ENCODE measurements at places on chromosomes 6 and 20.
A peak's percentile ranks its signal among the peaks of the same experiment; 100 is the strongest.

DNA sequence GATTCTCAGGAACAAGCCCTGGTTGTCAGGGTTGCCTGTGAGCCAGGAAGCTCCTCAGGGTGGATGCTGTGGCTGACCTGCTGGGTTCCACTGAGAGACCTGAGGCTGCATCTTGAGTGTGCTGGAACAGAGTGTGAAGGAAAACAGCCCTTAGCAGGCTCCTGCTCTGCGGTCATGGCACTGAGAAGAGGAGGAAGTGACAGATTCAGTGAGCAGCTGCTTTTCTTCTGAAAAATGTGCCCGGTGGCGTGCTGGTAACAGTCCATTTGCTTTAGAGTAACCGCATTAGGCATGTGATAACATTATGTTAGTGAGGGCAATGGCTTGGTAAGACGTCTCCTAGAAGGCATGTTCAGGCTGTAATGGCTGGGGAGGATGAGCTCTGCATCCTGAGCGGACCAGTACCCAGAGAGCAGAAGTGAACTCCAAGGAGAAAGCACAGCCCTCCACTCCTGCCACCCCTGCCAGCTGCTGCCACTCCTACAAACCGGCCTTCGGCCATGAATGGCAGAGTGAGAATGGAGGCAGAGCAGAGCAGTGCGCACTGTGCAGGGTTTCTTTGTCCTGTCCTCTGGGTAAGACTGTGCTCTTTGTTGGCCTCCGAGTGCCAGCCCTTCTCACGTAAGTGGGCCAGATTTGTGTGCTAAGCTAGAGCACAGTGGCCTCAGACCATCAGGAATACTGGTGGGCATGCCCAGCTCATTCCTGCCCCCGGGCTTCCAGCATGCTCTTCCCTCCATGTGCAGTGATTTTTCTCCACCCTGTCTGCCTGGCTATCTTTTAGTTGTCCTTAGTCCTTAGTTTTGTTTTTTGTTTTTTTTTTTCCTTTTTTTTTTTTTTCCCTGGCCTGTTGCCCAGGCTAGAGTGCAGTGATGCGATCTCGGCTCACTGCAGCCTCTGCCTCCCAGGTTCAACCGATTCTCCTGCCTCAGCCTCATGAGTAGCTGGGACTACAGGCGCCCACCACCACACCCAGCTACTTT, 98.1 kb upstream of the VSTM2L start:
- DNase-seq = no peak

- DNase-seq = no peak
Measured at GRCh38 chr20:31473331-31474096, 1.4 kb downstream of the DEFB124 start.

DNA sequence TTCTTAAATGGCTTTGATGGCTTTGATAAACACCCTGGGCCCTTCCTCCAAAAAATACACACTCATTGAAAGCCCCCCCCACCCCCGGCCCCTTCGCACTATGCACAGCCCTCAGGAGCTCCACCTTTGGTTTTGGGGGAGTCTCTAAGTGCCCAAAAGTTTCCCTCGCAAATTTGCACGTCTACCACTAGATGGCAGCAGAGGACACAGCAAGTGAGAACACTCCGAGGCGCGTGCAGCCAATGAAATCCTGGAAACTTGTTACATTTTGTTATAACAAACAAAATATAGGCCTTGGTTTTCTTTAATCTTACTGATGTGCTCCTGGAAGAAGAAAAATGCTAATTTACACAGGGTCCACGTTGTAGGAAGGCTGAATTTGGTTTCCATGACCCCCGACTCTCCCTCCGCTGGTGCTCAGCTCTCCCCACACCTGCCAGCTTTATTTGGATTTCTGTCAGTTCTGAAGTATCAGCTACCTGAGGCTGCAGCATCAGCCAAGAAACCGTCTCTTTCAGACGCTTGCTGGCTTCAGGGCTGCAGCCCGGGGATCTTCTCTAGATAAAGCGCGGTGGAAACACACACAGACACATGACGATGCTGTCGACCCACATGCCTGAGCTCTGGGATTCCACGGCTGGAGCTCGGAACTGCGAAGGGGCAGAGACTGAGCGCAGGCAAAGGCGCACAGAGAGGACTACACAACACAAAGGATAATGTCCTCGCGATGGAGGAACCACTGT, 148.3 kb upstream of the RPS6KA2 start:
- DNase-seq = peak; percentile 59

DNA sequence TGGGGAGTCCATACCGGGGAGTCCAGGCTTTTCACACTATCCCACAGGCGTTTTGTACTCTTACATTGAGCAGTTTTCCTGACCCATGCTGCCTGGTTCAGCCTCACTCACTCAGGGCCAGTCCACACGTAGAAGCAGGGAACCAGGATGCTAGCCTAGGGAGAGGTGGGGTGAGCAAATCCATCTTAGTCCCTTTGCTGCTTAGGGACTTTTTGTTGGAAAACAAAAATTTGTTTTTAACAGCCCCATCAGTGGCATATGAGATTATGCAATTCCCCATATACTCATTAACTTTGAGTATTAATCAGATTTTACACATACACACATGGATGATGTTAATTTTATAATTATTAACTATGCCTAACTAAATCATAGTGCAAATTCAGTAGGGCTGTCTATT, 84.2 kb downstream of the EZR start:
- no peak for DNase-seq

GRCh38 chr20:1429143-1429728, 36.4 kb upstream of the FKBP1A start:
- DNase-seq = no peak

GRCh38 chr6:14871221-14871620, 374.6 kb upstream of the JARID2 start:
- no peak for DNase-seq

- DNase-seq = peak; percentile 1
Measured at GRCh38 chr6:168968228-168968627, 285.4 kb downstream of the THBS2 start.

DNA sequence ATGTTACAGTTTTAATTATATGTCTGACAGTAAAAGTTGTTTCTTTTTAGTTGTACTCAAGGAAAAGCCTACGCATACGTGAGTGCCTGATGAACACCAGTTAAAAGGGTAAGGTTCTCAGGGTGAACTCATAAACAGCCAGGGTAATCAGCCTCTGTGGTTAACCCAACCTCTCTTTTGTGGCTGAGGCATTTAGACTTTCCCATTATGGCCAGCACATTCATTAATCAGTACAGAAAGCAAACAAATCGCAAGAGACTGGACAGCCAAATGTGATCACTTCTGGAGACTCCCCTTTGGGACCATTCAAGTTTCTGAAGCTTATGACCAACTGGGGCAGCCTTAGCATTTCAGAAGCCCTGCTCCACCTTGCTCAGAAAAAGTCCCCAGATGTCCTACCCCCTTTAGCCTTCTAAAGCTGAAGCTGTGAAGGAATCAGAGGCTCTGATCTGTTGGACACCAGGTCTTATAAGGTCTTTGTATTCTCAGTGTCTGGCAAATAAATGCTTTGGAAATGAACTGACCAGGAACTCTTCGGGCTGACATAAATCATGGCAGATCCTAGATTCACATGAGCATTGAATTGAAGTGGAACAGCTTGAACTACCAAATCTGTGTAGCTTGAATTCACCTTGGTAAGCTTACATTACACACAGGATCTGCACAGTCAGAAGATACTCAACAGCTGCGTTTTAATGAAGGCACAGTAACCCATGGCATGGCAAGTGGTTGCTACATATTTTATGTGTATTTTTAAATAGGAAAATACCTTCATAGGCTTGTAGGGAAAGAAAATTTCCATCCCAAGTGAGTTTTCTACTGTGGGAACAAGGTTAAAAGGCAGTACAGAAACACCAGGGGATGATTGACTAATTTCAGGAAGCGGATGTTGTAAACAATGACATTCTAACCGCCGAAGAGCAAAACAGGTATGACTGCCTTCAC, 18.7 kb downstream of the IL20RA start:
- peak; percentile 86 for DNase-seq

- DNase-seq = no peak
Measured at GRCh38 chr6:11628562-11628961, 91.0 kb downstream of the TMEM170B start.

DNA sequence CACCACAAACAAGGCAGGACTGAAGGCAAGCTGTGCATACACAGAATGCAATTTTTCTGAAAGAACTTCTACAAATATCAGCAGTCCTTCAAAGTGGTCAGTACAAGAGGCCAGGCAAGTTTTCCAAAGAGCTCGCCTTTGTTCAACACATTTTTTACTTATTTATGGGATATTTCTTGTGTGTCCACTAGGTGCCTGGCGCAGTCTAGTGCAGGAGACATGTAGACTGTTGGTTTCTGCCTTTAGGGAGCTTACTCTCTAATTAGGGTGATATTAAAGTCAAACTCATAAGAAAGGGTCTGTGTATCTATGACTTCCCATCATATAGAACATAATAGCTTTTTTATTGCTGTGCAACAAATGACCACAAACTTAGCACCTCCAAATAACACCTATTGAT, 21.2 kb upstream of the VEGFA start:
- DNase-seq = no peak

DNA sequence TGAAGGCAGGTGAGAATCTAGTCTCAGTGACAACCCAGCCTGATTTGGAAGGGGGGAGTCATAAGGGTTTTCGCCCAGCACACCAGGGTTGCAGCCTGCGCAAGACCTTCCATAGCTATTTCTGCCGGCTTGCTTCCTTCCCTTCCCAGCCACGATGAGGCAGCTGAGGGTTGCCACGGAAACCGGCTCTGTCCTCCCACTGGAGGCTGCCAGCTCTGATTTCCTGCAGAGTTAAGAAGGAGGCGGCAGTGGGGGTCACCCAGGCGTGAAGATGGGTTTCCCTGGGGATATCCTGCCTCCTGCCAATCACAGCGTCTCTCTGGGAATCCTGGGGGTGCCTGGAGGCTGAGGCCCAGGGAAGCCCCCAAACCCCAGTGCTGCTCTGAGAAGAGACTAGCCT, 23.1 kb upstream of the KCNB1 start:
- DNase-seq = no peak

GRCh38 chr6:139982195-139982594, 607.7 kb upstream of the CITED2 start:
- no peak for DNase-seq

- no peak for DNase-seq
Measured at GRCh38 chr6:14499841-14500240, 382.3 kb downstream of the CD83 start.

DNA sequence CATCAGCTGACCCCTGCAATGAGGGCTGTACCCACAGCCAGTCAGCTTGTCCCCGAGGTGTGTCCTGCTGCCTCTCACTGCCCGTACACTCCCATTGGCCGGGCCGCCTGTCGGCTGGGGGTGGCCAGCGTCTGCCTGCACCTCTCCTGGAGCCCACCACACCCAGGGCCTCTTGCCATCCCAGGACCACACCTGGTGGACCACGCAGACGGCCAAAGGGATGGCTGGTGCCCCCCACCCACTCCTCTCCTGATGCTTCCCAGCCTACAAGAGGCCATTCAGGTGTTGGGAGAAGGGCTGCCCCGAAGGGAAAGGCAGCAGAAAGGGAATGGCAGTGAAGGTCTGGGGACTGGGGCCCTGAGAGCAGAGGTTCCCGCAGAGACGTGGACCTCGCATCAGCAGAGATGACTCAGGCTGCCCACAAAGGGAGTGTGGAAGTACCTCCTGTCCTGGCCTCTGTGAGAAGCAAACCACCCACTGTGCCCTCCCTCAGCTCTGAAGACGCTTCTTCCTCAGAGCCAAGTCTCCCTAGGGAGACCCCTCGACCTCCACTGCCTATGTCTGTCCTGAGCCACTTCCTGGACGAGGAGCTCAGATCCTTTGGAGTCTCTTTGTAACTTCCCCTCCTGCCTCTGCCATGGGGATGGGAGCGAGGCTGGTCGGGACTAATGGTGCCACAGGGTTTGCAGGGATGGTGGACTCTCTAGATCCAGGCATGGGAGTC, 60.9 kb downstream of the PYGB start:
- DNase-seq = no peak

- DNase-seq = no peak
Measured at GRCh38 chr20:5691918-5692618, 58.1 kb upstream of the SHLD1 start.

DNA sequence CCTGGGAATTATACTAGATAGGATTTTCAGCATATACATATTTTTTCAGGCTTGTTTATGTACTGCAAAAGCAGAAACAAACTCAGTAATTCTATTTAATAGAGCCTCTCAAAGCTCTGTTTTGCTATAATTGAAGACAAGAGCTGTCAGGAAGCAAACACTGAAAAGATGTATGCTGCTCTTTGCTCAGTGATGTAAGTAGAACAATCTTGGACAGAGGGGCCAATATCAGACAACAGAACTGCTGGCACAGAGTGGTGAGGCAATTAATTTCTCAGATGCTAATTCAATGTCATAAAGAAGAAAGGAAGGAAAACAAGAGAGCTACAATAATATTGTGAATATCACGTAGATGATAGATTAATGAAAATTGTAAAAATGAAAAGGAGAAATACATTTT, 663.3 kb upstream of the ADGRB3 start:
- no peak for DNase-seq

DNA sequence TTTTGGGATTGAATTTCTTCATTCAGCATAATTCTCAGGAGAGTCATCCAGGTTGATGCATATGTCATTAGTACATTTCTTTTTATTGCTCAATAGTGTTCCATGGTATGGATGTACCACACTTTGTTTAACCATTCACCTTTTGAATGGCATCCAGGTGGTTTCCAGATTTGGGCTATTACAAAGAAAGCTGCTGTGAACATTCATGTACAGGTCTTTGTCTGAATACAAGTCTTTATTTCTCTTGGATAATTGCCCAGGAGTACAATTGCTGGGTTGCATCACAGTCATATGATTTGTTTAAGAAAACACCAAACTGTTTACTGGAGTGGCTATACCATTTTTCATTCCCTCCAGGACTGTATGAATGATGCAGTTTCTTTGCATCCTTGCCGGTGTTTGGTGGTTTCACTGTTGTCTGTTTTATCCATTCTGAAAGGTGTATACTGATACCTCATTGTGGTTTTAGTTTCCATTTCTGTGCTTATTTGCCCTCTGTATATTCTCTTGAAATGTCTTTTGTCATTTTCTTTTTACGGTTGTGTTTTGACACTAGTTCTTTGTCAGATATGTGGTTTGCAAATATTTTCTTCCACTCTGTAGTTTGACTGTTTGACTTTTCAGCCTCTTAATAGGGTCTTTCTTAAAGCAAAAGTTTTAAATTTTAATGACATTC, 8.8 kb downstream of the CDKAL1 start:
- peak; percentile 19 for DNase-seq

DNA sequence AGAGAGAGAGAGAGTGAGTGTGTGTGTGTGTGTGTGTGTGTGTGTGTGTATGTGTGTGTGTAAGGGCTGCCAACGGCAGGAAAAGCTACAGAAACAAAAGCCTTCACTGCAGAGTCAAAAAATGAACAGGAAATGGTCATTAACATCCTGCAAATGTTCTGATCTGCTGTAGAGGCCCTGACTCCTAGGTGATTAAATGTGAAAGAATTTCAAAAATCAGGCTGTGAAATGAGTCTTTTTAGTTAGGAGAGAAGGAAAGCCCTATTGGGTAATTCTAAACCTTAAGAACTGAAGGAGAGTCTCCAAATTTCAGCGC, 166.5 kb upstream of the MYLIP start:
- no peak for DNase-seq

GRCh38 chr6:6686748-6687601, 98.5 kb downstream of the LY86 start:
- peak; percentile 96 for DNase-seq

GRCh38 chr6:137542713-137543112, 48.5 kb upstream of the OLIG3 start:
- no peak for DNase-seq

All from LoVo (cell line).